Muscle of arm (tissue), 14 donors: ENCODE measurements at places on chromosomes 5 and 9.

DNA sequence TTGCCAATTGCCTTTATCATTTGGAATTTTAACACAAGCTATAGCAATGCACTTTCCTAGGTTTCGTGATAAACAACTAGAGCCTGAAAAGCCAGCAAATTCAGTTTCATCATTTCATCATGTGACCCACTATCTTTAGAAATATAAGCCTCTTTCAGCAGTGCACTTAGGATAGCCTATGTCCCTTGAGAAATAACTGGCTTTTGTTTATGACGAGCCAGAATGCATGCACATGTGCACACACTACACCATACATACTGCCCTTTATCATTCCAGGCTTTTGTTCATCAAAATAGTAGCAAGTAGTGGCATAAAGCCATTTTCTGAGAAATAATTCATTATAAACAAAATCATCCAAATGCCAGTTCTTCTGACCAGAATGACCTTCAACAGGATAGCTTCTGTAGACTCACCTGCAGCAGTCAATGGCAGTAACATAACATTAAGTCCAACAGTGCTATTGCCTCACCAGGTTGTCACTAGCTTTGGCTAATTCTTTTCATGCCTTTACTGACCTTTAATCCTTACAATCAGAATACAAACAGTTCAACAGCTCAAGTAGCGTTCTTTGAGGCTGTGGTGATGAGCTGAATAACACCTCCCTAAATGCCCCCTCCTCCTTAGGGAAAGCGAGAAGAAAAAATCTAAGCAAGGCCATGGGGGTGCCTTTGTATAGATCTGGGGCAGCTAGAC lies 132.3 kb upstream of the SMARCA2 start:
- no peak for DNase-seq

DNA sequence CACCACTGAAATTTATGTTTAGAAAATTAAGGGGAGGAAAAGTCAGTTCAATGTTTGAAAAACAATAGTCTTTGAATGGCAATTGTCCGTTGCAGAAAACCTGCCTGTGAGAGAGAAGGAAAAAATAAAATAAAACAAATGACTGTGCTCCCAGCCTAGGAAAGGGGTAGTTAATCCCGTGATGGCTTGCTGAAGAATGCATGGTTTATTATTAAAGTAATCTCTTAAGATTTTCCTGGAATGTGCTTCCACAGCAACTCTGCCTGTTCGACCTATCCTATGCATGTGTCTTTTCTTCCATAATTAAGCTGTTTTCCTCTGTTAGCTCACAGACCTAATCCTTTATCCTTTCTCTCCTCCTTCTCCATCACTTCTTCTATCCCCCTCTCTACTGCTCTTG lies 2.4 kb upstream of the DAB2 start:
- no peak for DNase-seq

DNA sequence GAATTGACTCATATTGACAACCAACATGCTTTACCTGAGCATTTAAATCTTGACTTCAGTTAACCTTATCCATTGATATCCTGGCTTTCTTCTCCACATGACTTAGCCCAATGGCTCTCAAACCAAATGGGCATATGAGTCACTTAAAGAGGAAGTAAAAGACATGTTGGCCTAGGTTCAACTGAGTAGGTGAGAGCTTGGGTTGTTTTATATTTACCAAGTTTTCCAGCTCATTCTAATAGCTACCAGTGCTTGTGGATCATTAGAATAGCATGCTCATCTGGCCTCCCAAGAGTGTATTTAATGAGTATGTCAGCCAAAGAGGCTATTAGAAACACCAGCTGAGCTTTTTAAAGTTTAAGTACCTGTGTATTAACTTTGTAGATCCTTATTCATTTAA lies 1049.0 kb downstream of the PTPRD start:
- DNase-seq, result no peak

DNA sequence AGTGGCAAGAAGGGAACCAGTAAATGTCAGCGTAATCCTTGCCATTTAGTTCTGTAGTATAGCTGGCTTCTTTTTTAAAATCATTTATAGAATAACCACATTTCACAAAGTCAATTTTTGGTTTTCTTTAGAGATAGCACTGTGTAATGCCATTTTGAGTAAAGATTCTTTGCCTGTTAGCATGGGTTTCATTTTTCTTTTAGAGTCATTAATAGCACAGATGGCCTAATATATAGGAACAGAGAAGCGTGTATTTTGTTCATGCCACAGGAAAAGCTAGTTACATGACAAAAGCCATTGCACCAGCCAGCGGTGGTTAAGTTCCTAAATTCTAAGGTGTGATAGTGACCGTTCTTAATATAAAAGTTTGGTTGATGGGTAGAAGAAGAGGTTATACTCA lies 1363.9 kb downstream of the MAT2B start:
- DNase-seq, result no peak

DNA sequence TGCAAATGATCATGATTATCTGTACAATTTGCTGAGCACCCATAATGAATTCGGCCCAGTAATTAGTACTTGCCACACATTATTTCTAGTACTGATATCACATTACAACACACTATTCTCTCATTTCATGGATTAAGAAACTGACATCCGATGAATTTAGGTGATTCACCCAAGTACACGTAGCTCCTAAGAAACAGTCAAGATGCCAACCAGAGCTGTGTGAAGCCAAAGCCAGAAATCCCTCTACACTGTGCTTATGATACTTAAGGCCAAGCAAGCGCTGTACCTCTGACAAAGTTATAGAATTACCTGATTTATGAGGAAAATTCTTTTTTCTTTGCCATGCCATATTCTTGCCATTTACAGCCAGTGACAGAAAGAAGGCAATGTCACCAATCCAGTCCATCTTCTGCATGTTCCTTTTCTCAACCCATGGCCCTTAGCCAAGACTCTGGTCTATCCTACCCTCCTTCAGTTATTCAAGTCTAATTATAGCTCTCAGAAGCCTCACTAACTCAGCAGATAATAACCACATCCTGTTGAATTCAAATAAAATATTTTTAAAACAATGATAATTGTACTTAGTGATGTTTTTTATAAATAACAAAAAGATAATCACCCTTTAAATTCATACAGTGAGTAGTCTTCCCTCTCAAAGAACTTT lies 74.3 kb upstream of the PTGER4 start:
- no peak for DNase-seq

DNA sequence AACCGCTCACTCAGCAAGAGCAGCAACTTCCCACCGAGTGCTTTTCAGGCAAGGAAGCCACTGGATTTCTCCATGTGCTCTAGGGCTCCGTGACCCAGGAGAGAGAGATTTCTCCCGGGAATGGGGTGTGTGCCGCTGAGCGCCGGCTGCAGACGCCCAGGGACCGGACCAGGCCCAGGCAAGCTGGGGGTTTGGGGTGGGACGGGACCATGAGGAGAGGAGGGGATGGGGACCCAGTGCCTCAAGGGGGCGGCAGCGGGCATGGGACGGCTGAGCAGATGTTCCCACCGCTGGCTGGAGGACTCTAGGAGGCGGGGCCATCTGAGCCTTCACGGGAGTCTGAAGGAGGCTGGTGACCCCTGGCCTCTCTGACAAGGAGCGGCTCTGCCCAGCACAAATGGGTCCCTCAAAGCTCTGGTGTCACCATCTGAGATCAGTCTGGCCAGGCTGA lies 8.5 kb downstream of the LCN9 start:
- no peak for DNase-seq

GRCh38 chr9:113919382-113919781 lies 43.3 kb downstream of the ZNF618 start:
- DNase-seq, result no peak

GRCh38 chr9:116393198-116393597 lies 239.6 kb downstream of the PAPPA start:
- no peak for DNase-seq

GRCh38 chr9:81874931-81875330 lies 53.3 kb upstream of the SPATA31D4 start:
- peak; percentile 71 for DNase-seq

DNA sequence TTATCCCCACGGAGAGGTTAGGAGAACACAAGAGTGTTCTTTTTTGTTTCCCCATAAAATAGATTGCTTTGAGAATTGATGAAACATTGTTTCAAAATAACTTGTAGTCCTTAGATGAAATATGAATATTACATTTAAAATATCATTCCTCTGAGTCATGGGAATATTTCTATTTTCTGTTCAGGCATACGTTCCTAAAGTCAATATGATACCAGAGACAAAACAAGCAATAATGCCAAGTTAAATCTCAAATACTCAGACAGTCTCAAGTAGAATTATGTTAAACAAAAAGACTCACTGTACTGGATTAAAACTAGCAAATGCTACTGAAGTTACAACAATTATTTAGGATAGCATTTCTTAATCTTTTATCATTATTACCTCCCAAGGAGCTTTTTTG lies 111.7 kb upstream of the C6 start:
- DNase-seq, result no peak

DNA sequence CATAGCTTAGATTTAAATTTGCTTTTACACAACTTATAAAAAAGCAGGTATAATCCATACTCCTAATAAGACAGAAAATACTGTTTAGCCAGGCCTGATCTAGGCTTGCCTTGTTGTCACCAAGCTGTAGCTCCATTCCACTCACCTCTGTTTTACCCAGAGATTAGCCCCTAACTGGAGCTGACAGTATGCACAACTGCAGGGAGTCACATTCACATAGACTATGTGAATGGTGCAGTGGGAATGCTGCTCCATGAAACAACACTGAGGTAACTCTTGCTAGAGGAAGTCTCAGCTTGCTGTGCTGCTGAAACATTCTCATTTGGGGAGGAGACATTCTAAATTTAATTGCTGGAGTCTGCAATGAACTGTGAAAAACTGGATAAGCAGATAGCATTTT lies 209.1 kb downstream of the TMEM232 start:
- DNase-seq, result no peak

DNA sequence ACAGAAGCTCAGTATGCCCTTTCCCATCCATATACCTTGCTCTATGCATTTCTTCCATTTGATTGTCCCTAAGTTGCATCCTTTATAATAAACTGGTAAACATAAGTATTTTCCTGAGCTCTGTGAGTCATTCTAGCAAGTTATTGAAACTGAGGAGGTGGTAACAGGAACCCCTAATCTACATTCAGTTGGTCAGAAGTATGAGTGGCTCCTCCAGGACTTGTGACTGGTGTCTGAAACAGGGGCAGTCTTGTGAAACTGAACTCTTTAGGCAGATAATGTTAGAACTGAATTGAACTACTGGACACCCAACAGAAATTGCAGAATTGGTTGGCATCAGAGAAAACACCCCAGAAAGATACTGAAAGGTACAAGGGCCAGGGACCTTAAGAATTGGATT lies 133.1 kb upstream of the POU5F2 start:
- no peak for DNase-seq

GRCh38 chr5:169147534-169147933 lies 153.4 kb downstream of the SLIT3 start:
- no peak for DNase-seq

- DNase-seq, result no peak
Observed at GRCh38 chr9:75504721-75505120, 385.8 kb upstream of the PCSK5 start.

- peak; percentile 54 for DNase-seq
Observed at GRCh38 chr5:104539618-104540350, 977.2 kb upstream of the NUDT12 start.

DNA sequence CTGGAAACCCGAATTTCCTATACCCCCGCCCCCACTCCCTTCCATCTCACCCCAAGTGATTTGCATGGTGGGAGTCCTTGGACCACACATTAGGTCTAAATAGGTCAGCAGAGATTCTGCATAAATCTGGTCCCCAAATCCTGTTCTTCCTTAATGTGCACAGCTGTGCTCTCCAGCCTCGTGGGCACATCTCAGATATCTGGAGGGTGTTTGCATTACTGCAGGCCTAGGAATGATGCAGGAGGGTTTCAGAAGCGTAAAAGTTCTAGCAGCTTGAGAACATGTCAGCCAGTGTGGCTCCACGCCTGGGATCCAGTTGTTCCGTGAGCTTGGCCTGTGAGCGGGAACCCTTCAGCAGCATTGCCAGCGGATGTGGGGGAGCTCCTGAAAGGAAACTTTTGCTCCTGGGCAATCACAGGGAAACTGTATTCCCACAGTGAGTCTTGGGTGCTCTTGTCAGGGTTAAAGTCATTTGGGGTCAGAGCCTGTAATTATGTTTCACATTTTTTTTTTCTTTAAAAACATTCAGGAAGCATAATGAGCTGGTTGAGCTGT lies 12.9 kb downstream of the ARHGAP26 start:
- peak; percentile 54 for DNase-seq

DNA sequence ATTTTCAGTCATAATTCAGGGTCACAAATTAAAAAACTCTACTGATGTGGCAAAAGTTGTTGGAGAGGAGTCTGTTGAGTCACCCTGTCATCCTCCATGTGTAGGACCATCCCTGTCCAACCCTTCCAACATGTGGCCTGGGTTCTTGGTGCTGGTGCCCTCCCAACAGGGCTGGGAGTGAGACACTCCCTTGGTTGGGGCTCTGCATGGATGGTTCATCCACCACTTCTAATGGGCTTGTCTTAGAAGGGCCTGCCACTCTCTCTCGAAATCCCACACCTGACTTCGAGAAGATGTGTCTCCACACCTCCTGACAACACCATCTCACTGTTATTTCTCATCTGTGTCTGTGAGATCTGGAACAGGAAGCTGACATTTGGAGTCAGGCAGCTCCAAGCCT lies 312.2 kb upstream of the IRX4 start:
- no peak for DNase-seq

GRCh38 chr5:127492854-127493738 lies 24.3 kb upstream of the PRRC1 start:
- peak; percentile 58 for DNase-seq

GRCh38 chr5:156522651-156523529 lies 195.9 kb downstream of the SGCD start:
- DNase-seq, result no peak

GRCh38 chr9:131008909-131009618 lies at the start of gene LAMC3:
Gene LAMC3, plus strand, starts transcription at chr9:131009174. Its CDS starts 41 bp downstream, at chr9:131009215.
- DNase-seq, result no peak

DNA sequence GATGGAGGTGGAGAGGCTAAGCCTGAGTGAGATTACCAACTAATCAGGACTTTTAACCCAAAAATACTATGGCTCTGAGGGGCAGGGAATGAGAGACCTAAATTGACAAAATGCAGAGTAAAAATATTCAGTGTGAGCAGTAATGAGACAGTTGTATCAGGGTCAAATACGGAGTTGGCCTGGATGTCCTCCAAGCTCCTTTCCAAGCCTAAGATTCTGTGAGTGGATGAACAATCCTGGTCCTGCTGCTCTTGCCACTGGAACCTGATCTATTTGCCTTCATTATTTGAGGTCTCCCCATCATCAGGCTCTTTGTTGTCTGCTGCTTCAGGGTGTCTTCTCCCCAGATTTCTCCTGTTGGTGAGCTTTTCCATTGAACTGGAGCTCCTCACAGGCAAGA lies 1.1 kb downstream of the PDCD1LG2 start:
- DNase-seq, result no peak

GRCh38 chr9:117782931-117783788 lies 79.0 kb downstream of the TLR4 start:
- DNase-seq, result peak; percentile 77

DNA sequence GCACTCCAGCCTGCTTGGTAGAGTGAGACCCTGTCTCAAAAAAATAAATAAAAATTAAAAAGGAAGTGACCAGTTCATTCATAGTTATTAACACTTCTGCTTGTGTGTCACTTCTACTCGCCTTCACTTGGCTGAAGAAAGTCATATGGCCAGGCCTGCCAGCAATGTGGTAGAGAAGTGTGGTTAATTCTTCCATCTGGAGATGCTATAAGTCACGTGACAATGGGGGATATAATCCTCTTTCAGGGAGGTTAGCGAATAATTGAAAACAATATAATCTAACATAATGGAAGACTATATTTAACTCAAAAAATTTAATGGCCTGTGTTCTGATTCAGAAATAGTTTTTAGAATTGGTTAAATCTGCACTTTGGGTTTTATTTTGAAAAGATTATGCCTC lies 305.6 kb downstream of the DOCK8 start:
- no peak for DNase-seq
